ENCODE measurements at places on chromosomes 7 and 10.

DNA sequence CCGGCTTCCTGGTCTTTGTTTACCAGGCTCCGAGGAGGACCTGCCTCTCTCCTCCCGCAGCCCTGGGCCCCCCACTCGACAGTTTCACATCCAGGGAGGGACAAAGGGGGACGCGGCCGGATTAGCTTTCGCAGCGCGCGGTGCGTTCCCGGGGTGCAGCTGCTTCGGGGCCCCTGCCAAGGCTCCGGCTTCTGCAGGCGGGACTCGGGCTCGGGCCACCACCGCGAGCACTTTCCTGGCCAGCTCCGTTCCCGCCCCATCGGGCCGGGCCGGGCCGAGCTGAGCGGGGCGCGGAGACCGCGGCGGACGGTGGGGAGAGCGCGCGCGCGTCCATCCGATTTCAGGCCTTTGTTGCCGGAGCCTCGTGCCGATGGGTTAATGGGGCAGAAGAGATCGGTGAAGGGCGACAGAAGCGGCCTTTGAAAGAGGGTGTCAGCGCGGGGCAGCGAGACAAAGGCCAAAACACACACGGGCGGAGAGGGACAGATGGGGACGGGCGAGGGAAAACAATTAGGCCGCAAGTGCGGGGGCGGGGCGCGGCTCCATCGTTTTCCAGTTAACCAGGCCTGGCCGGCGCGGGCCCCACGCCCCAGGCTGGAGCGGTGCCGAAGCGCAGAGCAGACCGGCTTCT is 8.5 kb upstream of the UNCX start:
- no peak for DNase-seq

- DNase-seq = no peak
Observed at GRCh38 chr7:74291535-74291934, 2.3 kb downstream of the CLIP2 start.

GRCh38 chr7:116236020-116236630 is 25.8 kb downstream of the TES start:
- no peak for DNase-seq

DNA sequence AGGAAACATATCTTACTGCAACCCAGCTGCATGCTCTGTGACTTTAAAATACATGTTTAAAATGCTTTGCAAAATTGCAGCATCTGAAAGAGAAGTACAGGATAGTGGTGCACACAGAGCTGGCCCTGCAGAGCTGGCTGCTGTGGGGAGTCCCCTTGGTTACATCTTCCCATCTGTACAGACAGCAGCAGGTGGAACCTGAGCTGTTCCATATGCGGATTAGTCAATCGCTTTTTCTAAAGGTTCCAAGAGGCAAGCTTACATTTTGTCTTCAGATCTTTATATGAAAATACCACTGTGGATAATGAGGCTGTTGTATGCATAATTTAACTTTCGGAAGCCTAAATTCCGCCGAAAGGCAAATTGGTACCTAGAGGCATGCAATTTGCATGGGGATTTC is 444.1 kb downstream of the NRG3 start:
- no peak for DNase-seq

DNA sequence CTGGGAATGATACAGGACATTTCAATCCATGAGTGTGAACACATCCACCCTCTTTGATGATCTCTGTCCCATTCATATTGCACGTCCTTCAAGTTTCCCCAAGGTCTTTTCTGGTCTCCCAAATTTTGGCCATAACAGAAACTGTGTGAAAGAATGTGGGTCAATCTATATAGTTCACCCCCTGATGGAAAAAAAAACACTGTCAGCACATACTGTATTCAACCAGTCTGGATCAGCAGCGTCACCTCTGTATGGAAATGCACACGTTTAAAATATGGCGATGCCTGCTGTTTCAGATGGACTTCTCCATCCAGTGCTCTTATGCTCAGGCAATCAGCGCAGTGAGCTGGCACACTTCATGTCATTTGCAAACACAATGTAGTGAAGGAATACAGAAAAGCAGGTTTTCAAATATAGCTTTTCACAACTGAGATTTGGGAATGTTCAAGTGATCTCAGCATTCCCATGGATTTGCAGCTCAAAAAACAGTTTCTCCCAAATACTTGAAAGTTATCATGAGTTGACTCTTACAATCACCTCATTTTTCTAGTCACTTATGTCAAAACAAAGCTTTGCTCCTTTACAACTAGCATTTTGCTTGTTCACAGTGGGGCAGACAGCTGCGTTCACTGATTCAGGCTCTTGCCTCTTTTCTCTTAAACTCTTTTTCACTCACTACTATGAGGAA is 61.1 kb downstream of the FAM13C start:
- no peak for DNase-seq

DNA sequence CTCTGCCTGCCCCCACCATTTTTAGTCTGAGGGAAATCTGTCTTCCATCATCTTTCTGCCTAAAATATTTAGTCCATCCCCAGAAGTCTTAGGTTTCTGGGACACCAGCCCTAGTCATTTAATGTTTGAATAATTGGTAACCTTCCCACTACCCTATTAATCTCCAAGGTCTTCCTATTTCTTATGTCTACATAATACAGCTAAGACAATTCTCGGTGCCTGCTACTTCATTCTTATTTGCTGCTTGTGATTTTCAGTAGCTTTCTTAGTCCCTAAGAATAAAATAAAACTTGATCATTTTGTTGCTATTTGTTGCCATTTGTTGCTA is 11.1 kb downstream of the RALA start:
- no peak for DNase-seq

DNA sequence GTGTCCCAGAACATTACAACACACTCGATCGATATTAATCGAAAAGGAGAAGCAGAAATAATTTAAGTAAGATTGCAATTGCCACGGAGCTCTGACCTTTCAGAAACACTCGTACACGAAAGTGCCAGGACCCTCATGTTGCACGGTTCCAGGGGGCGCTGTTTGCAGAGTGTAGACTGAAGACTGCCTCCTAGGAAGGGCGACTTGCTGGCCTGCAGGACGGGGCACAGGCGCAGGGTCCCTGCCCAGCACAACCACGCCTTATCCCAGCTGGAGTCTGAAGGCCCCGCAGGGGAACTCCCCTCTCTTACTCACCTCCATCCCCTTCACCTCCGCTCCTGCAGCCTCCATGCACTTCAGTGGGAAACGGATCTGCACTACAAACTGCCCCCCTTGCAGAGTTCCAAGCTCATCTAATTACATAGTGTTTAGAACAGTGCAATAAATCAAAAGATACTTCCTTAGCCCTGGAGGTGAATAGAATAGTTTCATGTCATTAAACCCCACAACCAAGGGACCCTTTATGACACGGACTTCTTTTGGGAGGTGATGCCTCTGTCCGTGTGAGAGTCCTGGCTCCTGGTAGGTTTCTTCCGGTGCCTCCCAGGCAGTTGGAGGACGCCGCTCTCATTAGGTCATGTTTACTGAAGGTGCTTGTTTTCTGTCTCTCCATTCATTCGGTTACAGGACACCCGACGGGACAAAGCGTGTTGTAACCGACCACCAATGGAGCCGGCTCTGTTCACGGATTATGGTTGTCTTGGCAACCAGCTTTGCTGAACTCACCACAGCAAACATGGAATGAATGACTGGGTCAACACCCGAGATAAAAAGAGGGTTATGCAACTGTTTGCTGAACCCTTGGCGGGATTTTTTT is 262.2 kb downstream of the BAMBI start:
- no peak for DNase-seq

DNA sequence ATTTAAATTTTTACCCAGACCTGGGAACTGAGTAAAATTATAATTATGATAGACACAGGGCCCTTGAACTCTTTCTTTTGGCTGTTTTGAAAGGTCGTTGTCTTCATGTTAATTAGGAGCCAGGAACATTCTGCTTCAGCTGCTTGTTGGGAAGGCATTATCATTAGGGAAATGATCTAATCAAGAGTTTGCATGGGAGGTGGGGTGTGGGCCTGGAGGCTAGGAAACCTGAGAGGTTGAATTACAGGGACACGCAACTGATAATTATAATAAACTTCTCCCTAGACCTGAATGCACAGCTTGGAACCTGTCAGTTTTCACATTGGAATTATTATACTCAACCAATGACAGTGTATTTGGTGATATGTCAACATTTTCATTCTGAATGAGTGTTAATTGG is 237.7 kb downstream of the CACNB2 start:
- DNase-seq = no peak

DNA sequence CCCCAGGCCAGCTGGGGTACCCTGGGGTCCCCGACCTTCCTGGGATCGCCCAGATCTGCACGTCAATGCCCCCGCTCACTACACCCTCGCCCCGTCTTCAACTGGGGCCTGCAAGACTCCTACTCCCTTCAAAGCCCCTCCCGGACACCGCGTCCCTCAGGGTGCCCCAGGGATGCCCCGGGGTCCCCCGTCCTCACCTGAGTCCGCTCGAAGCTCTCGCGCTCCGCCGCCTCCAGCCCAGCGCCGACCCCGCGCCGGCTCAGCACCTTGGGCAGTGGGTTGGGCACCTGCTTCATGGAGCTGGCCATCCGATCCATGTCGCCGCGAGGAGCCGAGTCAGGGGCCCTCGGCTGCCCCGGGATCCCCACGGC is at the start of gene HIP1:
Gene HIP1, minus strand, starts transcription at position 338 of the 371 bp plus-strand sequence. Its CDS starts 21 bp downstream, at position 317.
- DNase-seq = no peak

DNA sequence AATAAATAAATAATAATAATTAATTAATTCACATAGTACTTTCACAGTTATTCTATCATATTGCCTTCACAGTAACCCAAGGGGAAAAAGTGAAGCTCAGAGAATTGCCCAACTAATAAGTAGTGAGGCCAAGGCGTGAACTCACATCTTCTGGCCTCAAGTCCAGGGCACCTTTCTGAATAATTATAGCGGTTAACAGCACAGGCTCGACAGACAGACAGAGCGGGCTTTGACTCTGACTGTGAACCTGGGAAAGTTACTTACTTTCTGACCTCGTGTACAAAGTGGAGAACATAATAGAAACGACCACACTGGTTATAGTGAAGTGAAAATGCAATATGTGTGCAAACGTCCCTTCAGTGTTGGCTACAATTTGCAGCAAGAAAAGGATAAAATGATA is 5.7 kb upstream of the SMKR1 start:
- DNase-seq = peak; percentile 26

GRCh38 chr7:102044984-102045673 is 227.7 kb downstream of the CUX1 start:
- no peak for DNase-seq

Measured in activated CD8-positive, alpha-beta memory T cell treated with anti-CD3 and anti-CD28 coated beads for 24 hours (primary cell).